Activated naive CD4-positive, alpha-beta T cell treated with anti-CD3 and anti-CD28 coated beads, Interleukin-2, amount 10 ng/mL, durations not matched to agents 7 days and 5 days (primary cell): ENCODE measurements at places on chromosomes 12 and 14.

DNA sequence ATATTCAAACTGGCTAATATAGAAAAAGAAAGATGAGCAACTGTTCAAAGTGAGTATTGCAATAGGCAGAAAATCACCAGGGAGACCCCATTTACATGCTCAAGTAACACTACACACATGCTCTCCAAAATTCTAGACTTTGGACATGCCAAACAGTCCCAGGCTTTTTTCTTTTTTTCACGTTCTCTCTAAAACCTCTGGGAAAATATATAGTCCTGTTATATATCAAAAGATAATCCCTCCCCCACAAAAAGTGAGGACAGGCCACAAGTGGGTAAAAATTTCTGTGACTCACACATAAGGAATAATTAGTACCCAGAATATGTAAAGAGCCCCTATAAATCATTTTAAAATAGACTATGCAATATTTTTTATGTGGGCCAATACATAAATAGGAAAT lies 55.2 kb downstream of the EFCAB11 start:
- no peak for DNase-seq

DNA sequence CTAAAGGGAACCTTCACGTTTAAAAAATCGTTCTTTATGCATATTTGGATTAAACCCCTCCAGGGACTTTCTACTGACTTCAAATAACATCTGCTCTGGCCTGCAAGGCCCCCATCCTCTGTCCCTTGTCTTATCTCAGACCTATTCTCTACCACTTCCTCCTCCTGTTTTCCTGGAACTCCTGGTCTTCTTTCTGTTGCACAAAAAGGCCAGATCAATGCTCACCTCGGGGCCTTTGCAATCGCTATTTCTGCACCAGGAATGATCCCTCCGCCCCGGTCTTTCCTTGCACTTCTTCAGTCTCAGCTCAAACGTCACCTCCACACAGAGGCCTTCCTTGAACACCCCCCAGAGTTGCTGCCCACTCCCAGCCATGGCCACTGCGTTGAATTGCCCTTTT lies 57.6 kb upstream of the BEGAIN start:
- DNase-seq = no peak

- no peak for DNase-seq
These were observed 14.9 kb downstream of the VRK1 start for GRCh38 chr14:96811985-96812667.

GRCh38 chr12:109937371-109937770 lies 37.3 kb downstream of the TCHP start:
- DNase-seq = no peak

- no peak for DNase-seq
These were observed 86.6 kb downstream of the PAPLN start for GRCh38 chr14:73323896-73324399.

GRCh38 chr12:131092901-131093603 lies 139.3 kb downstream of the ADGRD1 start:
- DNase-seq = no peak

DNA sequence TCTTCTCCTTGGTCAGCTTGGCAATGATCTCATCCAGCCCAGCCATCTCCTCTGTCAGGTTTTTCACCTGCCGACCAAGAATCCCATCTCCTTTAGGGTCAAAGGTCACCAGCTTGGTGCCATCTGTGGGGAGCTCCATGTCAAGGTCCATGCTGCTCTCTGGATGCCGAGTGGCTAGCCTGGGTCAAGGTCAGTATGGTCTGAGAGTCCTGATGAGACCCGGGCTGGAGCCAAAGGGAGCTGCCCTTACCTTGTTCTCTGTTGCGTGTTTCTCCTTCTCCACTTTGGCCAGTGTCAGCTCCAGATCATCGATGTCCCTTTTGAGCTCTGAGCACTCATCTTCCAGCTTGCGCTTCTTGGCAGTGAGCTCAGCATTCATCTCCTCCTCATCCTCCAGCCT lies 11.8 kb downstream of the MYH7 start:
- no peak for DNase-seq

DNA sequence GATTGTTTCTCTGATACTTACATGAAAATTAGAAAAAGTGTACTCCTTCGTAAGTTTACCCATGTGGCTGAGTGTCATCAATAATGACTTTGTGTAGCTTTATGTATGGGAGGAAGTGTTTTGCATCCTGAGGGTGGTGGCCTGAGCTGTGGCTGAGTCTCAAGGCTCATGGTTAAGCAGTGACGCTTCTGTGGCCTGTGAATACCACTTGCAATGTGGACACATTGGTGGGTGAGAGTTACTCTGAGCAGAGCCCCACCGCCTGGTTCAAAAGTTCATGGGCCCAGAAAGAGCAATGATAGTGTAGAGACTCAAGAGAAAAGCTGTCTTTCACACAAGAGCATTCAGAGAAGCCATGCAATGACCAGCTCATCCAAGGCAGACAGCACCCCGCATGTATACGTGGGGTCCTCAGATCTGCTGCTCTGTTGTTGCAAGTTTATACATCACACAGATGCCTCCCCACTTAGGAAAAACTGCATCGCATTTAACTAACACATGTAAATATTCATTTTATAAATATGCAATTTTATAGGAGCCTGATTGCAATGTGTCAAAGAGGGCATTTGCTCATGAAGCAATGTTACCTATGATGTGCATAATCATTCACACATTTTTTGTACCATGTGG lies 55.1 kb upstream of the FRMD6 start:
- no peak for DNase-seq
